Breast epithelium (tissue), 4 donors: ENCODE measurements at places on chromosomes 13 and 19. TPM values are rescaled to one million over a fixed set of nuclear protein-coding genes. Genes with fewer than 3 reads are reported as not detected.

RETN gene
- not detected for total RNA-seq

NEK5 gene
- total RNA-seq: 0.98 TPM

C19orf33 gene
- total RNA-seq: 13.1 TPM

ZNF433 gene
- 13.3 TPM for total RNA-seq

GPR12 gene
- 0.32 TPM for total RNA-seq

IL11 gene
- total RNA-seq: 1.3 TPM

- no peaks in the 10 kb centered on the region for H3K36me3 ChIP-seq
- H3K4me1 ChIP-seq: no peaks in the 10 kb centered on the region
- no peak overlapping the region for H3K27ac ChIP-seq
- DNase-seq: no peak
- no peaks in the 10 kb centered on the region for H3K27me3 ChIP-seq
Measured at GRCh38 chr13:29961036-29961670, 110.7 kb upstream of the UBL3 start.

GRCh38 chr13:111954661-111955411, 112.1 kb upstream of the SOX1 start:
- DNase-seq: no peak
- no peaks in the 10 kb centered on the region for H3K27me3 ChIP-seq
- H3K36me3 ChIP-seq: no peaks in the 10 kb centered on the region
- H3K4me3 ChIP-seq: no peak overlapping the region
- H3K27ac ChIP-seq: no peak overlapping the region

DNA sequence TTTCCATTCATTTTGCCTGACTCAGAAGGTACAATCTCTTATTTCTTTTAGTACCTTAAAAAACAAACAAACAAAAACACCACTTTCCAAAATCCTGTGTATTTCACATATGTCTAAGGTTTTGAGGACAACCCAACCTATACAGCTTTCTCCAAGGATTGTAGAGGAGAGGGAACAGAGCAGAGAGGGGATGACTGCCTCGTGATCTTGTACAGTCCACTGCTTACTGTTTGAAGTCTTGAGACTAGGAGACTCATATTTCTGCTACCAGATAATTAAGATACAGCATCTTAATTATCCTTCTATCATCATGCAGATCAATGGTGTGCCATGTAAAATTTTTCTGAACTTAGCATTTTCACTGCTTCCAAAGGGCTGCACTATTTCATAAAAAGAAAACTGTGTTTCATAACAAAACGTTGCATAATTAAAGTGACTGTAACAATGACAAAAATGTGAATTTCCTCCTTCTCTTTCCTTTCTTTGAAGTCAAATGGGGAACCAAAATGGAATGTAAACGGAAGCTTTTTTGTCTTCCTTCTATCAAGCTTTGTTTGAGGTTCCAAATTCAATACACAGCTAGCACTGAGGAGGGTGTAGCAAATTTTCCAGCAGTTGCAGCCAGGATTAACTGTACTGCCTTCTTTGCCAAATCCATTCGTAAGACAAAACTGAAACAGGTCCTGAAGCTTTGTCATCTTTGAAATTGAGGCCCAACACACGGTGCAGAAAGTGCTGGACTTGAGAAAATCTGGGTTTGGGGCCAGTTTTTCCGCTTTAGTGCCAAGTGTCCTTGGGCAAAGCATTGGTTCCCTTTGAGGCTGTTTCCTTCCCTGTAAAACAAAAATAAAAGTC, 34.9 kb upstream of the RCBTB2 start:
- H3K27ac ChIP-seq: peak overlapping the region; percentile 73
- DNase-seq: no peak
- H3K4me1 ChIP-seq: no peaks in the 10 kb centered on the region
- no peak overlapping the region for H3K4me3 ChIP-seq
- H3K36me3 ChIP-seq: no peaks in the 10 kb centered on the region

- DNase-seq: no peak
- H3K27me3 ChIP-seq: no peaks in the 10 kb centered on the region
- H3K4me3 ChIP-seq: no peak overlapping the region
- no peak overlapping the region for H3K27ac ChIP-seq
- H3K4me1 ChIP-seq: no peaks in the 10 kb centered on the region
Measured at GRCh38 chr13:27408074-27408473, 16.3 kb upstream of the GTF3A start.

DNA sequence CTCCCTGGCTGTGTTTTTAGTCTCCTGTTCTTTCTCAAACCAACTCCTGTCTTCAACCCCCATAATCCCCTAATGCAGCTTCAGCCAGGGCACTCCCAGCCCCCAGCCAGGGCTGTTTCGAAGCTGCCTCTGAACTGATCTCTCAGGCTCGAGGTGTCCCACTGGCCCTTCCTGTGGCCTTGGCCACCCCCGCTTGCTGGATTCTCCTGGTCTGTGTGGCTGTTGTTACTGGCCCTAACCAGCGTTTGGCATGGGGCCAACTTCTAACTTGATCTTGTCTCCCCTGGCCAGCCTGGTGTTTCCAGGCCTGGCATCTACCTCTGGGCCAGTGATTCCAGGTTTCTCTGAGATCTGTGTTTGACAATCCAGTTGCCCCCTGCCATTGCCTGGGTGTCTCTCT, 11.0 kb downstream of the XAB2 start:
- no peaks in the 10 kb centered on the region for H3K27me3 ChIP-seq
- peaks cover 8% of the 10 kb centered on the region for H3K36me3 ChIP-seq
- peak overlapping the region; percentile 94 for H3K27ac ChIP-seq
- H3K4me1 ChIP-seq: peaks cover 14% of the 10 kb centered on the region

DNA sequence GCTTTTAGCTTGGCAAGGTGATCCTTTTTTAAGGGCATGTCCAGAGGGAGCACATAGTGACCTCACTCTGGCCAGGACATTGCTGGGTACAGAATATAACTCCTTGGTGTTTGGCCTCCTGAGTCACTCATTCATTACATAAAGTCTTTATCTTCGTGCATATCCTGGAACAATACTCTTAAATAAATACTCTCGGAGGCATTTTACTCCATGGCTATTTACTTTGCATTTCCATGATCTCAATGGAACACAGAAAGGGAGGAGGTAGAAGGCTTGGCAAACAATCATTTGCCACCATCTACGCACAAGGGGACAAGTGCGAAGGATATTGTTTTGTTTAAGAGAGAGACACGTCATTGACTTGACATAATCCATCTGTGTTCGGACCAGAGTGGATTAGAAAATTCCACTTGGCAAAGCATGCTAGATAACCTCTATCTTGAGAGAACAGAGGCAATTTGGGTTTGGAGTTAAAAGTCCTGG, 210.0 kb downstream of the IRS2 start:
- H3K4me1 ChIP-seq: no peaks in the 10 kb centered on the region
- no peak overlapping the region for H3K27ac ChIP-seq
- no peaks in the 10 kb centered on the region for H3K36me3 ChIP-seq
- DNase-seq: no peak
- no peak overlapping the region for H3K4me3 ChIP-seq

DNA sequence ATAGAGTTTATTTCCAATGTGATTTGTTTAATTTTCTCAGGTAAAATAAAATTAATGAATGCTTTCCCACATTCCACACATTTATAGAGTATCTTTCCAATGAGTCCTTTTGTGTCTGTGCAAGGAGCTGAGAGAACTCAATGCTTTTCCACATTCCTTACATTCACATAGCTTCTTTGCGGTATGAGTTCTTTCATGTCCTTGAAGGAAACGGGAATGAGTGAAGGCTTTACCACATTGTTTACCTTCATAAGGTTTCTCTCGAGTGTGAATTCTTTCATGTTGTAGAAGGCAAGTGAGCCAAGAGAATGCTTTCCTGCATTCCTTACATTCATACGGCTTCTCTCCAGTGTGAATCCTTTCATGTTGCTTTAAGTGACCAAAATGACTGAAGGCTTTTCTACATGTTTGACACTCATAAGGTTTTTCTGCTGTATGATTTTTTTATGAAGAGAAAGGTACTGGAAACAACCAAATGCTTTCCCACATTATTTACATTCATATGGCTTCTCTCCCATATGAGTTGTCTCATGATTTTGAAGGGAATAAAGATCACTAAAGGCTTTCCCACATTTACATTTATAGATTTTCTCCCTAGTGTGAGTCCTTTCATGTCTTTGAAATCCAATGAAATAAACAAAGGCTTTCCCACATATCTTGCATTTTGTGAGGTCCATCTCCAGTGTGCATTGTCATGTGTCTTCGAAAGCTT, 14.4 kb upstream of the ZNF442 start:
- H3K36me3 ChIP-seq: no peaks in the 10 kb centered on the region
- no peaks in the 10 kb centered on the region for H3K4me1 ChIP-seq
- no peak overlapping the region for H3K27ac ChIP-seq
- no peak overlapping the region for H3K4me3 ChIP-seq
- no peaks in the 10 kb centered on the region for H3K27me3 ChIP-seq

- DNase-seq: no peak
- H3K27ac ChIP-seq: no peak overlapping the region
- H3K27me3 ChIP-seq: no peaks in the 10 kb centered on the region
- no peak overlapping the region for H3K4me3 ChIP-seq
- no peaks in the 10 kb centered on the region for H3K4me1 ChIP-seq
Measured at GRCh38 chr19:19745496-19746285, 12.8 kb upstream of the ZNF14 start.

DNA sequence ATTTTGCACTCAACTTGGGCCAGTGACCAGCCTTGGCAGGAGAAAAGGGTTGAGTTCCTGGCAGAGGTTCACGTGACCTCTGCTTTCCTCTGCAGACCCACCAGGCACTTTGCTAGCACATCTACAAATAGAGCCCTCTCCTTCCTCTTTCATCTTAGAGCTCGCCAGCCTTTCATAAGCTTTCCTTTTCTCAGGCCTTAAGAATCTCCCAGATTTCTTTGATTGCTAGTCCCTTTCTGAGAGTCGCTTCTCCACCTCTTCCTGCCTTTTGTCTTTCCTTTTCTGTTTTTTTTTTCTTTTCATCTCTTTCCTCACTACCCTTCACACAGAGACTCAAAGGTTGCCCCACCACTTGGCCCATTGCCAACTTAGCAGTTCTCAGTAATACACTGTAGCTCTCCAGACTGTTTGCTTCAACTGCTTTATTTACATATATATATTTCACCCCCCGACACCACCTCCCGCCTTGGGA, 375.7 kb upstream of the SPRY2 start:
- no peak for DNase-seq
- no peaks in the 10 kb centered on the region for H3K4me1 ChIP-seq
- no peaks in the 10 kb centered on the region for H3K27me3 ChIP-seq
- H3K27ac ChIP-seq: no peak overlapping the region
- H3K36me3 ChIP-seq: no peaks in the 10 kb centered on the region
- no peak overlapping the region for H3K4me3 ChIP-seq

DNA sequence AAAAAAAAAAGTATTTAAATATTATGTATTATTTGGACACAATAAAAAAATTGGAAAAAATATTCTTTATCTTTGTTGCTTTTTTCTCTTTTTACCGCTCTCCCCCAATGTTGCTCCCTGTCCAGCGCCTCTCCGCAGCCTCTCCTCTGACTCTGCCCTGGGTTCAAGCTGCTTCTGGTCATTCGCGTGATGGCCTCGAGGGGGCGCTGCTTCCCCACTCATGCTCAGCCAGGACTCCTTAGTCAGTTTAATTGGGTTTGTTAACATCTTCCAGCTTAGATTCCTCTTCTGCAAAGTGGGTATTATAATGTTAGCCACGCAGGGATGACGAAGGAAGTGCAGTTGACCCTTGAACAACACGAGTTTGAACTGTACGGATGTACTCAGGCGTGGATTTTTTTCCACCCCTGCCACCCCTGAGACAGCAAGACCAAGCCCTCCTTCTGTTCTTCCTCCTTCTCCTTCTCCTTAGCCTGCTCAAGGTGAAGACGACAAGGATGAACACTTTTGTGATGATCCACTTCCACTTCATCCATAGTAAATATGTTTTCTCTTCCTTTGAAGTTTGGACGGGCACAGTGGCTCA, 4.9 kb upstream of the NWD1 start:
- H3K4me1 ChIP-seq: no peaks in the 10 kb centered on the region
- H3K27ac ChIP-seq: no peak overlapping the region
- H3K27me3 ChIP-seq: no peaks in the 10 kb centered on the region
- H3K4me3 ChIP-seq: no peak overlapping the region

DNA sequence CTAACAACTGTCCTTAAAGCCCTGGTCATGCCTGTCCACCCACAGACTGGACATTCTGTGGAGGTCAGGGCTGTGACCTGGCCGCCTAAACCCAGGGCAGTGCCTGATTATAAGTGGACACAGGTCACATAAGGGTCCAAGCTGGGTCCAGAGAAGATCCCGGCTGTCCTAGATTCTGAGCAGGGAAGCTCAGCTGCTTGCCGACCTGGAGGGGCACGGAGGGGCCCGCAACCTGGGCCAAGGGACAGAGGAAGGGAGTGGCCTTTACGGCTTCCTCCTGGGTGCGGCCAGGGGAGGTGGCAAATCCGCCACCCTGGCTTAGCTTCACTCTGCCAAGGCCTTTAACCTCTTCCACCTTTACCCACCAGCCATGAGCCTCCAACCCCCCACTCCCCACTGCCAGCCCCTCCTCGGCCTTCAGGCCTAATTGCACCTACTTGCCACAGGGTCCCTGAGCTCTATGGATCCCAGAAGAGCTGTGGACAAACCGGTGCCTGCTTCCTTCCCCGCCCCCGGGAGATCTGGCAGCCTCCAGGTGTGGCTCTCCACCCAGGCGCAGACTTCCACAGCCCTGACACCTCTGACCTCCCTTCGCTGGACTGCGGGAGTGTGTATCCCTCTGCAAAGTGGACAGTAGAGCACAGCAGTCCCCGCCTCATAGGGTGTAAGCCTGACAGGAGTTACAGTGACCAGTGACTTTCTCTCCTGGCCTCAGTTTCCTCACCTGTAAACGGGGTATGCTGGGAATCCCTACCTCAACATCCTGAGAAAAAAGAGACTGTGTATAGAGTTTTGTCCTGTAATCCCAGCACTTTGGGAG, 1.7 kb downstream of the CD320 start:
- peaks cover 3% of the 10 kb centered on the region for H3K4me1 ChIP-seq
- H3K27me3 ChIP-seq: no peaks in the 10 kb centered on the region
- no peaks in the 10 kb centered on the region for H3K36me3 ChIP-seq
- peak overlapping the region; percentile 51 for H3K27ac ChIP-seq
- H3K4me3 ChIP-seq: no peak overlapping the region

GRCh38 chr13:103039183-103039582, 27.0 kb downstream of the SLC10A2 start:
- H3K36me3 ChIP-seq: no peaks in the 10 kb centered on the region
- H3K4me1 ChIP-seq: no peaks in the 10 kb centered on the region
- no peaks in the 10 kb centered on the region for H3K27me3 ChIP-seq
- H3K27ac ChIP-seq: no peak overlapping the region
- H3K4me3 ChIP-seq: no peak overlapping the region
- DNase-seq: no peak

DNA sequence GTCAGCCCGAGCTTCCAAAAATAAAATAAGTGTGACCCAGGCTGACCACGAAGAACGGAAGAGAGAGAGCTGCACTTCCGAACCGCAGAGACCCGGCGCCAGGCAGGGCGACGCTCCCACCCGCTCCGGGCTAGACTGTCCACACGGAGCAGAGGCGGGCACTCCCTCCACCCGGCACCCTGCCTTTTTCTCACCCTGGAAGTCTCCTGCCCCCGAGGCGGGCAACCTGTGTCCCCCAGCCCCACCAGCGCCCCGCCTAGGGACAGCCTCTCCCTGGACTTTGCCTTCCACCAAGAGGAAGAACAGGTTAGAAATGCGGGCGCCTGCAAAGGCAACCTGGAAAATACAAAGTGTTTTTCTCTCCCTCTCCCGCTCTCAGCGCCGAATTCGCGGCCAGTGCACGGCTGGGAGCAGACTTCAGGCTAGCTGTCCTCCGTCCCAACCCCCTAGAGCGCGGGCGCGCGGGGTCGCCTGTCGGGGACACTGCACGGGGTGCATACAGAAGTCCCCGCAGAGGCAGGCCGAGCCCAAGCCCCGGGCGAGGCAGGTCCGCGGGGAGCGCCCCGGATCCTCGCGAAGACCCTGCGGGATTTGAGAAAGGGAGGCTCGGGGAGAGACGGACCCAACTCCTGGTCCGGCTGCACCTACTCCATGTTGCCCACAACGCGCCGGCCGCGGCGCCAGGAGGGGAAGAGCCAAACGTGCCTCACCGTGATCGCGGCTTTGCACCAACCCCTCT, 845 bp downstream of the SPRY2 start:
- H3K36me3 ChIP-seq: no peaks in the 10 kb centered on the region
- DNase-seq: no peak
- peak overlapping the region; percentile 96 for H3K27ac ChIP-seq
- no peaks in the 10 kb centered on the region for H3K27me3 ChIP-seq
- H3K4me3 ChIP-seq: peak overlapping the region; percentile 78
- no peaks in the 10 kb centered on the region for H3K4me1 ChIP-seq
